Left ventricle myocardium inferior (tissue), 1 donor: ENCODE measurements at places on chromosomes 5 and 9. TPM values are rescaled to one million over a fixed set of nuclear protein-coding genes. Genes with fewer than 3 reads are reported as not detected.

CDO1 gene
- total RNA-seq, result 6.8 TPM

AQP3 gene
- total RNA-seq, result 13.6 TPM

DNA sequence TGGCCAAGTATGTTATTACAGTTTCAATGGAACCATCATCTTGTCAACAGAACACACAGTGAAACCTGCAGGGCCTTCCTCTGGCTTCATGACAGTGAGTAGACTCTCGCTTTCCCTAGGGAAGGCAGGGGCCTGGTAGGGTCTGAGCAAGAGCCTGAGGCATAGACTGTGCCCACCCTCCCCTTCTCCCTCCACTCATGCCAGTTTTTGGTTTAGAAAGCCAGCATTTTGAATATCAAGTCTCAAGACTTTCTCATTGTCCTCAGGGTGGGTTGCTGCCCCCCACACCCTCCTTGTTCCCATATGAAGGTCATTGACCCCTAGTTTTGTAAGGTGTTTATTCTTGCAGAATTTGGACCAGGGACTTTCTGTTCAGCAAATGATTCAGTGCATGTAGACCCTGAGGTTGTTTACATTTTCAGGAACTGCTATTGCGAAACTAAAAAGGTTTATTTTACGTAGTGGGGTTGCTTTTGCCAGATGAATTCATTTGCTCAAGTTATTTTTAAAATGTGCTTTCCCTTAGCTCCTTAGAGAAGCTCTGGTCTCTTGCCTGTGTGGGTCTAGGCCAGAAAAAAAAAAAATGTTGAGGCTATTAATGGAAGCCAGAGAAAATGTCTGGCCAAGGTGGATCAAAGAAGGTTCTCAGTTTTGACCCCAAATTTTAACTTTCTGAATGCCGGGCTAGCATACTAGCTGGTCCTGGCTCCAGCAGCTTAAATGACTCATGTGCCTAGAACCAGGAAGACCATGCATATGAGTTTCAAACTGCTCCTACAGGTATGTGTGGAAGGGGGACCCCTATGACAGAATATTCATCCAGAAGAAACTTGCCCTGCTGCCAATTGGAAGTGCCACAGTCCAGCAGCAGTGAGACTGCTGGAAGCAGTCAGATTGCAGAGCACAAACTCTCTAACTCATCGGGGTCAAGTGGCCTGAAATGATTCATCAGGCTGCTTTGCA, 10.1 kb upstream of the MOB3B start:
- H3K27me3 ChIP-seq, result no peaks in the 10 kb centered on the region
- H3K36me3 ChIP-seq, result peaks cover 24% of the 10 kb centered on the region
- peak overlapping the region; percentile 74 for H3K27ac ChIP-seq
- no peak overlapping the region for H3K4me3 ChIP-seq
- no peak for DNase-seq

DNA sequence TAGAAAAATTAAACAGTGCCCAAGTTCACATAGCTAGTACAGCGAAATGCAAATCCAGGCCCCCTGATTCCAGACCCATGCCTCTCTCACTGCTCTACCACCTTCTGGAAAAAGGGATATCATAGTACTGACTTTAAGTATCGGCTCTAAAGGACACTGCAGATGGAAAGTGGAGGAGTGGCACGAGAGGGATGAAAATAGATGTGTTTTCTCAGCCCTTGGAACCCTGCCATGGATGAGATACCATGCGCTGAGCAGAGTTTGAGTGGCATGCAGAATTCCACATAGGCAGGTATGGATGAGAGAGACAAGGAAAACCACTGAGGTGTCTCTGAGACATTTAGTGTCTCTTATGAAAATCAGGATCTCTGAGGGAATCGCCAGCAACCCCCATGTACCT, 18.8 kb downstream of the CKMT2 start:
- no peak overlapping the region for H3K4me3 ChIP-seq
- peaks cover 68% of the 10 kb centered on the region for H3K36me3 ChIP-seq
- H3K27ac ChIP-seq, result peak overlapping the region; percentile 63
- H3K4me1 ChIP-seq, result peaks cover 82% of the 10 kb centered on the region
- H3K27me3 ChIP-seq, result no peaks in the 10 kb centered on the region
- no peak for DNase-seq

DNA sequence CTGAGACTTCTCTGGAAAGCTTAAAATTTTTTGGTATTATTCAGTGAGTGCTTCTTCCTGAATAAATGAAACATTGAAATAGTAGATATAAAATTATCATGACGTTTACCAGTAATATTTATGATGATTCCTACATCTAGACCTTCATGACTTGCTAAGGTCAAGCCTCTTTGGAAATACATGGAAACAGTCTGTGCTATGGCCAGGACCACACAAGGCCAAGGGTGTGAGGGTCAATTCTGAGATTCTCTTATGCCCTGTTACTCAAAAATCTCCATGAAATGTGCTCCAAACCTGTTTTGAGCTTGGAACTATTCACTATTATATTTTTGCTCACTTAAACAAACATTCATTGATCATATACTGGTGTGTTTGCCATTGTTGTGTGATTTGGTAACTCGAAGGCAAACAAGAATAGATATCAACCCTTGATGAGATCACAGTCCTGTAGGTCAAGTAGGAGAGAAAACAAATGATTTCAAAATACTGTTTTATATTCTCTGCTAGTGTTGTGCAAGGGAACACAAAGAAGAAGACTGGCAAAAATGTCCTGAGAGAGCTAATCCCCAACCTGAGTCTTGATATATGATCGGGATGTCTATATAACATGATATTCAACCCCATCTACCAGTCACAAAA, 1254.9 kb upstream of the DMAC1 start:
- no peak overlapping the region for H3K4me3 ChIP-seq
- DNase-seq, result no peak
- no peaks in the 10 kb centered on the region for H3K4me1 ChIP-seq
- no peak overlapping the region for H3K27ac ChIP-seq
- H3K27me3 ChIP-seq, result no peaks in the 10 kb centered on the region

DNA sequence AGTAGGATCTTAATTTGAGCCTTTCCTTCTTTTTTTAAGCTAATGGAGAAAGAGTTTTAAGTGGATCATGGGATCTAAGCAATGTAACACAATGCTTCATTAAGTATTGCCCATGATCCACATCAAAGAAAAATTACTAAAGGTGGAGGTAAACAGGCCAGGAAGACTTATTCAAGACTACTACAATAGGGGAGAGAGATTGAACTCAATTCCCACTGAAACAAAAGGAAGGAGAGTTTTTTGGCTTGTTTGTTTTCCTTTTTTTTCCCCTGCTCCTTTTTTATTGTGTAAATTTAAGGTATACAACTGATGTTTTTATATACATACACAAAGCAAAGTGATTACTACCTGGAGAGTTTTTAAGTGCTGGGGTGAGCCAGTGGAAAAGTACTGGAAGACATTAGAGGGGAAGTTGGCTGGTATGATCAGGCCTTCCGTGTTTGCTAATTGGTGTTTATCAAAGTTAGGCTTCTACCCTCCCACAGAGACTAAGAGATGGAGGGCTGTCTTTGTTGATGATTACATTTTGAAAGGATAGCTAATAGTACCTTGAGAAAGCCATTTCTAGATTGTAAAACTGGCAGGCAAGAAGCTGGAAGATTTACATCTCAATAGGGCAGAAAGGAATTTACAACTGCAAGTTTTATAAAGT, 262.7 kb downstream of the CHSY3 start:
- no peak overlapping the region for H3K4me3 ChIP-seq
- no peak overlapping the region for H3K27ac ChIP-seq
- DNase-seq, result no peak
- no peaks in the 10 kb centered on the region for H3K36me3 ChIP-seq

DNA sequence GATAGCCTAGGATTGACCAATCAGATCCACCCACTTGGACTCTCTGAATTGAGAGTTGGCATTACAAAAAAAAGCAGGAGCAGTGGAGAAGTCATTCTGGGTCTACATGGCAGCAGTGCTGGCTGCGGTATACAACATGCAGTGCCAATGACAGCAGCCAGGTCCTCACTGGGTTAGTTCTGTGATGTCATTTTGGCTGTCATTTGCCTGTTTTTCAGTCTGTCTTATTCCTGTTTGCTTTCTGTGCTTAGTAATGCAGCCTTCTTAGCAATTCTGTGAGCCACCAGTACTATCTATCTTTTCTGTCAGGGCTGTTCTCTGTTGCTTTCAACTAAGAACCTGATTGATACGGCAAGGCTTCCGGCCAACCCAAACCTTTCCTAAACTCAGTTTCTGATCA, 471.8 kb downstream of the BNC2 start:
- no peaks in the 10 kb centered on the region for H3K36me3 ChIP-seq
- no peaks in the 10 kb centered on the region for H3K27me3 ChIP-seq
- H3K4me3 ChIP-seq, result no peak overlapping the region
- H3K27ac ChIP-seq, result no peak overlapping the region

GRCh38 chr5:92951746-92952145, 629.3 kb downstream of the NR2F1-AS1 start:
- no peaks in the 10 kb centered on the region for H3K36me3 ChIP-seq
- no peaks in the 10 kb centered on the region for H3K4me1 ChIP-seq
- H3K27ac ChIP-seq, result no peak overlapping the region

- H3K36me3 ChIP-seq, result no peaks in the 10 kb centered on the region
- H3K27me3 ChIP-seq, result no peaks in the 10 kb centered on the region
- peak overlapping the region; percentile 6 for H3K4me3 ChIP-seq
- peak overlapping the region; percentile 88 for H3K27ac ChIP-seq
- peaks cover 100% of the 10 kb centered on the region for H3K4me1 ChIP-seq
These were observed 18.0 kb downstream of the RXRA start for GRCh38 chr9:134344068-134344799.

DNA sequence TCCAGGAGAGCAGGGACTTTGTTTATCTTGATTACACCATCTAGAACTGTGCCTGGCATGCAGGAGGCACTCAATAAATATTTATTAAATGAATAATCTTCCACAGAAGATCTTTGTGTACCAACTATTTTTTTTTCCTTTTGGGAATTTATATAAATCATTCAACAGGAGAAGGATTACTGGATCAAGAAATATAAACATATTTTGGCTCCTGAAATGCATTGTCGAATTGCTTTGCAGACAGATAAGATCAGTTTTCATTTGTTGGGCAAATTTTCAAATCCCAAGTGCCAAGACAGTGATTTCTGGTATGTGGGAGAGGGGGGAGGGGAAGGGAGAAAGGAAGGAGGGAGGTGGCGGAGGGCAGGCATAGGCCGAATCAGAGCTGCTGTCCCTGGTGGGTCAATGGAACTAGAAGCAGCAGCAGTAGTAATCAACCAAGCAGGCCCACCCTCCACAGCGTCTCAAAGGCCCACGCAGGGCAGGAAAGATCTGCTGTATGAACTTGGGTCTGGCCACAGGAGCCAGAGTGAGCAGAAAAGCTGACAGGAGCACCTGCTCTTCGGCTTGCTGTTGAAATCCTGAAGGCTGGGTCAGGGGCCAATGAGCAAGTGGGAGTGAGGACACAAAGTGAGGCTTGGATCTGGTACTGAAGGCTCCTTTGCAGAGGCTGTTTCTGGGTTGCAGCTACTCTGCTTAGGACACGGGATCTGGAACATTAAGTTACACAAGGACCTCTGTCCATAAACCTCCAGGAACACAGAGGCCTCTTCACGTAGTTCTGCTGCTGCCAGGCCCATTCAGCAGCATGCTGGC, 15.8 kb upstream of the TRAF1 start:
- DNase-seq, result no peak
- no peaks in the 10 kb centered on the region for H3K36me3 ChIP-seq
- peak overlapping the region; percentile 67 for H3K27ac ChIP-seq

GRCh38 chr5:34475249-34475966, 180.7 kb upstream of the RAI14 start:
- H3K36me3 ChIP-seq, result no peaks in the 10 kb centered on the region
- H3K4me3 ChIP-seq, result no peak overlapping the region
- no peak overlapping the region for H3K27ac ChIP-seq
- no peak for DNase-seq

DNA sequence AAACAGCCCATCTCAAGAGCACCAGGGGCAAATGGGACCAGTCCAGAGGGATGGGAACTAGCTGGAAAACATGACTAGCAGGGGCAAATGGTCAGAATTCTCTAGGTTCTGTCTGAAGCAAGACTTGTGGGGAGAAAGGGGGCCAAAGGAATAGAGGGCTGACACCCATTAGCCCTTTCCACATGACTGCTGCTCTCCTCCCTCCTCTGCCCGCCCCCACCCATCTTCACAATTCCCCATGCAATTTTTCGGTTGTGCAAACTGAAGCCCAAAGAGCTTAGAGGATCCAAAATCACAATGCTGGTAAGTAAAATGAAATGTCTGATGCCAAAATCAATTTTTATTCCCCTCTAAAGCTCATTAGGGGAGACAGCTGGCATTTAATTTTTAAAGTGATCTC, 207.1 kb downstream of the DCP2 start:
- H3K27ac ChIP-seq, result no peak overlapping the region
- no peaks in the 10 kb centered on the region for H3K27me3 ChIP-seq
- no peaks in the 10 kb centered on the region for H3K36me3 ChIP-seq
- no peak for DNase-seq

- H3K36me3 ChIP-seq, result no peaks in the 10 kb centered on the region
- no peaks in the 10 kb centered on the region for H3K4me1 ChIP-seq
- DNase-seq, result no peak
- H3K4me3 ChIP-seq, result no peak overlapping the region
- no peak overlapping the region for H3K27ac ChIP-seq
These were observed 242.6 kb upstream of the MVB12B start for GRCh38 chr9:126084008-126084407.

DNA sequence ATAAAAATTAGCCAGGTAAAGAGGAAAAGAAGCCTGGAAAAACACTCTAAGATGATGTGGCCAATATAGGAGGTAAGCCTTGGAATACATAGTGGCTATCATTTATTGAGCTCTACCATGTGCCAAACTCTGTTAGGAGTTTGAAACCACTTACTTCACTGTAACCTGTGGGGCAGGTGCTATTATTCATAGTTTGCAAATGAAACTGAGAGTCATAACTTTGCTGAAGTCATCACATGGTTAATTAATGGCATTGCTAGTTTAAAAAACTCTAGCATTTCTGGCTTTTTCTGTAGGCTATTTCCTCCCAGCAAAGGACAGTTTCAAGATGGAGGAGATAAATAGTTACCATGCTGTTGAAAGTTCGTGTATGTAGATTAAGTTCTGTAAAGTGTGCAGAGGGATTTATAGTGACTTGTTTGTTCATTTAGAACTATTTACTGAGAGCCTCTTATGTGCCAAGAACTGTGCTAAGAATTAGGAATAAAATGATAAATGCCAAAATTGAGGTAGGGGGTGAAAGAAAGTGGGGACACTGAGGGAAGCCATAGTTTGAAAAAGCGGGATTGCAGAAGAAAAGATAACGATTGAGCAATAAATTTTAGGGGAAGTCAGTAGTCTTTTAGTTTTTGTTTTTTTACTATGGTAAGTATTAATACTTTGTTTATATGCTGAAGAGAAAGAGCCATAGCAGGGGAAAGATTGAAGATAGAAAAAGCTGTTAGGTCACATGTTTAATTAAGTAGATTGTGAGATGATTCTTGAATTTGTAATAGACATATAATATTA, 57.2 kb downstream of the WDR70 start:
- H3K4me3 ChIP-seq, result no peak overlapping the region
- peaks cover 17% of the 10 kb centered on the region for H3K36me3 ChIP-seq
- no peaks in the 10 kb centered on the region for H3K27me3 ChIP-seq
- no peaks in the 10 kb centered on the region for H3K4me1 ChIP-seq

- H3K27ac ChIP-seq, result no peak overlapping the region
- H3K4me1 ChIP-seq, result peaks cover 4% of the 10 kb centered on the region
- no peaks in the 10 kb centered on the region for H3K27me3 ChIP-seq
- no peak overlapping the region for H3K4me3 ChIP-seq
These were observed 402.5 kb downstream of the EFNA5 start for GRCh38 chr5:107268241-107268640.
